ENCODE measurements at places on chromosomes 5 and 9. TPM values are rescaled to one million over a fixed set of nuclear protein-coding genes. Genes with fewer than 3 reads are reported as not detected.

Gene SLC25A48
- not detected for total RNA-seq

Gene RALGPS1
- 1.7 TPM for total RNA-seq

Gene MEIKIN
- total RNA-seq: not detected

Gene DHX29
- 32.8 TPM for total RNA-seq

Gene SLIT3
- 0.95 TPM for total RNA-seq

Gene PRRX2
- total RNA-seq: 21.5 TPM

Gene ZDHHC21
- 5.5 TPM for total RNA-seq

Gene NR2F1-AS1
- total RNA-seq: 35.8 TPM

Gene C8G
- 0.32 TPM for total RNA-seq

Gene ELAVL2
- total RNA-seq: under 0.01 TPM

Gene HEMGN
- total RNA-seq: not detected

Gene ADAMTSL2
- under 0.01 TPM for total RNA-seq

Gene FAM221B
- total RNA-seq: not detected

Gene AP3S1
- 111 TPM for total RNA-seq

Gene FSTL4
- not detected for total RNA-seq

Gene GPRIN1
- 3.2 TPM for total RNA-seq

Gene RNF183
- not detected for total RNA-seq

Gene SLC9A3
- total RNA-seq: 0.17 TPM

Gene PSD2
- total RNA-seq: under 0.01 TPM

Gene CCDC171
- 4.4 TPM for total RNA-seq

Gene RABEPK
- 37.8 TPM for total RNA-seq

Gene MARCOL
- total RNA-seq: not detected

Gene PCDH12
- total RNA-seq: under 0.01 TPM

Gene CAMSAP1
- total RNA-seq: 15.0 TPM

Gene PAPPA
- 23.4 TPM for total RNA-seq

Gene SPRY4
- total RNA-seq: 3.0 TPM

Gene SCGB3A2
- total RNA-seq: not detected

Gene NINJ1
- total RNA-seq: 22.5 TPM

Gene DDX4
- not detected for total RNA-seq

Gene PCDHA12
- total RNA-seq: under 0.01 TPM

Gene BTNL3
- not detected for total RNA-seq

Gene NACC2
- total RNA-seq: 12.9 TPM

Gene MARCHF3
- 5.0 TPM for total RNA-seq

Gene OSMR
- 20.1 TPM for total RNA-seq

Gene POLR3G
- total RNA-seq: 2.7 TPM

Gene BRD9
- 41.5 TPM for total RNA-seq

Gene PCDHGA8
- total RNA-seq: 4.4 TPM

Gene FOXD4L5
- 0.09 TPM for total RNA-seq

Gene ABCA1
- 207 TPM for total RNA-seq

Gene LRRC19
- not detected for total RNA-seq

Gene LCN1
- total RNA-seq: not detected

Gene GPX3
- 14.9 TPM for total RNA-seq

Gene ANKRD18A
- not detected for total RNA-seq

Gene PFDN1
- 30.7 TPM for total RNA-seq

Gene LEAP2
- total RNA-seq: 0.34 TPM

Gene MSMP
- total RNA-seq: not detected

Gene DELE1
- total RNA-seq: 33.1 TPM

Gene SH3PXD2B
- 14.5 TPM for total RNA-seq

Gene MYORG
- 0.63 TPM for total RNA-seq

Gene SNCB
- total RNA-seq: 0.32 TPM

Gene TLX3
- total RNA-seq: not detected

Data from bronchial smooth muscle cell (primary cell).